Occipital lobe (tissue), 3 donors: ENCODE measurements at places on chromosomes 3 and 15.

GRCh38 chr15:95684693-95685115 is 645.8 kb upstream of the NR2F2 start:
- no peak for DNase-seq

DNA sequence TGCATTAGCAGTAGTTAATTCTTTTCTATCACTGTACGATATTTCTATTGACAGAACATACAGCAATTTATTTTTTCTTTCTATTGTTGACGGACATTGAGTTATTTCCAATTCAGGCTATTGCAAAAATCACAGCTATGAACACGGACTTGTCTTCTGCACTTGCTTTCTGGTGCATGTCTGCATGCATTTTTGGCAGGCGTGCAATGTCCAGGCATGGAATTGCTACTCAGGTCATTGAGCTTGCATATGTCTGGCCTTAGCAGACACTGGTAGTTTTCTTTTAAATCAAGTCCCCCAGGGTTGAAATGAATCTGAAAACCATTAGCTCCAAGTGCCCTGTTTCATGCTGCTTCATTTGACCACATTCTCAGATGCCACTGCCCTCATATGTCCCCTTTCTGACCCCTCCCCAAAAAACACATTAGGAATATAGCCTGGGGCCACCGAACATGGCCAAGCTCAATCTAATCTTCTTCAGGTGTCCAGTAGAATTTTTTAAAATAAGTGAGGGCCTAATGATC is 72.8 kb downstream of the LRIG1 start:
- no peak for DNase-seq

DNA sequence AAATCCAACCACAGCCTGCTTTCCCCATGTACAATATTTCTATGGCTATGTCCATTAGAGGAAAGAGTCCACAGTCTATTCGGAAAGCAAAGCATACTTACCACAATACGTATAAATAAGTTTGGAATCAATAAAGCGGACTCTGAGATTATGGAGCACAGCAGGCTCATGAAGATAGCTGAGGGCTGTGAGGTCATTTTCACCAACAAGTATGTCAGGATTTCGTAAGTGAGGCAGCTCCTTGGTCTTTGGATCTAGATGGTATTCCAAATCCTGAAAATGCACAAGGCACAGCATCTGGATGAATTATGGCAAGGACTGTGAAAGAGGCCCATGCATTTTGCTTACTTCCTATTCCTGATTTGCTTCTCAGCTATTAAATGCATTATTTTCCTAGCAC is 100.4 kb downstream of the MYO5A start:
- no peak for DNase-seq

GRCh38 chr3:106617276-106617675 is 748.5 kb upstream of the CBLB start:
- DNase-seq, result no peak

DNA sequence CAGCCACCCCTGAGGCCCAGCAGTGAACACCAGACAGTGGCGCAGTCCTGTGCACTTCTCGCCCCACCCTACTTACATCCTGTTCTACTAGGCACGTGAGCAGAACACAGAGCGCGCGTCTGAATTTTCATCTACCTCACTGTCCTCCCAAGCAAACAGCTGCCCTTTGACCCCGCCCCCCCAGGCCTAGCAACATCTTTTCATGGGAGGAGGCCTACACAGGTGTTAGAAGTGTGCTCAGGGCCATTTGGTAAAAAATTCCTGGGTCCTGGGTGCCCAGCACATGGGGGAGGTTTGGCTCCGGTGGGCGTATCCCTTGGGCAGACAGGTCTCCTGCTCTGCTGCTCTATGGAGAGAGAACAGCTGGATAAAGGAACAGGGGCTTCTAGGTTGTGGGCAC is 95.0 kb downstream of the MYLK start:
- no peak for DNase-seq

- no peak for DNase-seq
Observed at GRCh38 chr3:150223558-150223957, 184.5 kb upstream of the TSC22D2 start.
